ENCODE measurements at places on chromosomes 12 and 14.
A peak's percentile ranks its signal among the peaks of the same experiment; 100 is the strongest.

DNA sequence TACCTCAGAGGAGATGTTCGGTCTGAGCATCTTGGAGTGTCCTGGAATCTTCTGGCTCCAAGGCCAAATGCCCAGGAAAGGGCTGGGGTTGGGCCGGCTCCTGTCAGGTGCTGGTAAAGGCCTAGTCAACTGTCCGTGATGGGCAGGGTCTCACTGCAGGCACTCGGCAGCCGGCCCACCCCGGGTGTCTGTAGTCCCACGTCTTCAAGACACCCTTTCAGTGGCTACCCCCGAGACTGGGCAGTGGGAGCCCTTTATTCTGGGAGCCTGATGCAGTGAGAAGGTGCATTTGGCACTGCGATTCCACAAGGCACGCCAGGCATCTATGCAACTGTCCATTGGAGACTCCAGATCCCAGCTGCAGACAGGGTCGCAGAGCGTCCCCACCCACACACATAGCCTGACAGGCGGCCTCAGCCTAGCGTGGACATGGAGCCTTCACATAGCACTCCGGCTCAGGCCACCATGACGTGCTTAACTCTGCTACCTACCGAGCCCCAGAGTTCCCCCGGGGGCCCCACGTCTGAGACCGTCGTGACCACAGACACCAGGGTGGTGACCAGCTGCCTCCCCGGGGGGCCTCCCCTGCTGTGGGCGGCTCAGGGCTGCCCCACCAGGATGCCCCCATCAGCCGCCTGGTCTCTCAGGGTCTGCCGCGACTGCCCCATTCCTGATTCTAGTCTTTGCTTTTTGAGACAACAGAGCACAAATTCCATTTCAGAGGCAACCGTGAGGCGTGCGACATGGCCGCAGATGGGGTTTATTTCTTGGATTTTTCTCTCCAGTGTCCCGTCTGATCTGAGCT lies 331.8 kb upstream of the SFSWAP start:
- DNase-seq, result no peak

GRCh38 chr14:91614187-91614586 lies 104.1 kb upstream of the PPP4R3A start:
- DNase-seq, result no peak

DNA sequence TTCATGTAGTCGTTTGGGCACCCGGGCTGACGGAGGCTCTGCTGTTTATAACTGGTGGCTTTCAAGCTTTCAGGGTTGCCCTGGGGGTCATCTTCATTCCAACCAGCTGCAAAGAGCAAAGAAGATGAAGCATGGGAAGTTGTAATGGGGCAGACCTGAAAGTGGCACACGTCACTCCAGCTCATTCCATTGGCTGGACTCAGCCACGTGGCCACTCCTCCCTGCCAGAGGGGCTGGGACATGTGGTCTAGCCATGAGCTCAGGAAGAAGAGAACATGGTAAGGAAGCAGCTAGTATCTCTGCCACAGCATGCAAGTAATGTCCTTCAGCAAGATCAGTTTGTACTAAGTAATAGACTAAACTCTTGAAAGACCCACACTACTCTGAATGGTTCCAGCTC lies 51.7 kb upstream of the FERMT2 start:
- DNase-seq, result no peak

GRCh38 chr14:91337699-91338335 lies 79.8 kb downstream of the CCDC88C start:
- no peak for DNase-seq

GRCh38 chr12:42923583-42923982 lies 334.0 kb upstream of the PRICKLE1 start:
- no peak for DNase-seq

- no peak for DNase-seq
Measured at GRCh38 chr14:95011445-95012006, 145.8 kb downstream of the DICER1 start.

DNA sequence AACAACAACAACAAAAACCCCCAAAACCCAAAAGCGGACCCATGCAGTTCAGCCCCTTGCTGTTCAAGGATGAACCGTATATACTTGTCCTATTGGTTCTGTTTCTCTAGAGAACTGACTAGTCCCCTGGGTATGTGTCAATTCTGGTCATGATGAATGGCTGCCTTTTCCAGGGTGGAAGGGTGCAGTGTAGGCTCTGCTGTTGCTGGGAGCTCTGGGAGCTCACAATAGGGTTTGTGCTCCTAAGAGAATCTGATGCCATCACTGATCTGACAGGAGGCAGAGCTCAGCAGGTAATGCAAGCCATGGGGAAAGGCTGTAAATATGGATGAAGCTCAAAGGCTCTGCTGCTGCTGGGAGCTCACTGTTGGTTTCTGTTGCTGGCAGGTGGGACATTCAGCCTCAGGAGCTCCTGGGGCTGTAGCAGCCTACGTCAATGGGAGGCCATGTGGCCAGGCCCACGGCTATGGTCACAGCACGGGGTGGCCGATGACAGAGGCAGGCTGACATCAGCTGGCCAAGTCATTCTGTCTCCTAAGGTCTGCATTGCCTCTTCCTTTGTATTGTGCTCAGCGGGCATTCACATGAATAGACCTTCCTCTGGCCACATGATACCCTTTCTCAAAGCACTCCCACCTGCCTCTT lies 37.9 kb downstream of the DLK1 start:
- no peak for DNase-seq

GRCh38 chr12:72676556-72676955 lies 404.4 kb downstream of the TRHDE start:
- DNase-seq, result no peak

GRCh38 chr12:88925454-88925853 lies 345.2 kb upstream of the KITLG start:
- no peak for DNase-seq

- no peak for DNase-seq
Measured at GRCh38 chr14:40025101-40025500, 592.9 kb upstream of the FBXO33 start.

DNA sequence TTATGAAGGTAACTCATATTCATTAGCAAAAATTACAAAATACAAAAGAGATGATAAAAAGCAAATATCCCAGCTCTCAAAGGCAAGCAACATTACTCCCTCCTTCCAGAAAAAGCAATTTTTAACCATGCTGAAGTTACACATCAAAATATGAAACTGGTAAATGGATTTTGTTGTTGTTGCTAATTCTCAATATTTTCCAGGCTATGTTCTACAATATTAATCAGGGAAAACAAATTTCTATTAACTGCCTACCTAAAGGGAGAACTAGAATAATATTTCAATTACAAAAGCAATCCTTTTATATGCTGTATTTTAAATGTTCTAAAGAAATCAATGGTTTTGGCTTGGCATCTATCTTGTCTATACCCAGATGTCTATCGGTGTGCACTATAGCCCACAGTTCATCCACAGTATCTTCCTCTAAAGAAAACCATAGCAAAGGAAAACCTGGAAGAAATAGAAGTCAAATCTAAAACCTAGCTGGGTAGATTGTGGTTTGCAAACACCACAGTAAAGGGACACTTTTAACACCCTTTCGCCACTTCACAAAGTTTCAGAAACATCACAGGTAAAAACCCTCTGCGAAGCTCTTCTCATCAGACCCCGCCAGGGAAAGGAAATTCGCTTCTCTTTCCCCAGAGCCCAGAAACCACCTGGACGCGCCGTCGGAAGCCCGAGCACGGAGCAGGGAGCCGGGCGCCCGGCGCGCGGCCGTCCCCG lies 32.0 kb downstream of the TC2N start:
- no peak for DNase-seq

DNA sequence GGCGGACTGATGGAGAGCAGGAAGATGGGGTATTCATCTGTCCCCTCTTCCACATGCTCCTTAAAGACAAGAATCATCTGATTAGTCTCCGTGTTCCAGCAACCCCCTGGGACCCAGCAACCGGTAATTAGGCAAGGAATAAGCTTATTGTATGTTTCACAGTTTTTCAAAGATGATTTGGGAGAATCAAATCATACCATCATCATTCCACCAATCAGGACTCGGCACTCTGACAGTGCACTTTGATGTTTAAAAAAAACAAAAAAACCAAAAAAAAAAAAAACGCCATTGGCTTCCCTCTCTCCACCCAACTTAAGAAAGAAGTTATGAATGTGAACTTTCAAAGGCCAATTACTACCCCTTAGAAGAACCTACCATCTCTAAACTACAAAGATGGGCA lies 1.3 kb upstream of the DYNC1H1 start:
- DNase-seq, result no peak

GRCh38 chr14:54435500-54435981 lies 5.6 kb downstream of the CNIH1 start:
- DNase-seq, result peak; percentile 44

- DNase-seq, result no peak
Measured at GRCh38 chr12:69879007-69879960, 54.3 kb downstream of the MYRFL start.

GRCh38 chr12:8466241-8466640 lies 10.5 kb downstream of the CLEC6A start:
- DNase-seq, result no peak

DNA sequence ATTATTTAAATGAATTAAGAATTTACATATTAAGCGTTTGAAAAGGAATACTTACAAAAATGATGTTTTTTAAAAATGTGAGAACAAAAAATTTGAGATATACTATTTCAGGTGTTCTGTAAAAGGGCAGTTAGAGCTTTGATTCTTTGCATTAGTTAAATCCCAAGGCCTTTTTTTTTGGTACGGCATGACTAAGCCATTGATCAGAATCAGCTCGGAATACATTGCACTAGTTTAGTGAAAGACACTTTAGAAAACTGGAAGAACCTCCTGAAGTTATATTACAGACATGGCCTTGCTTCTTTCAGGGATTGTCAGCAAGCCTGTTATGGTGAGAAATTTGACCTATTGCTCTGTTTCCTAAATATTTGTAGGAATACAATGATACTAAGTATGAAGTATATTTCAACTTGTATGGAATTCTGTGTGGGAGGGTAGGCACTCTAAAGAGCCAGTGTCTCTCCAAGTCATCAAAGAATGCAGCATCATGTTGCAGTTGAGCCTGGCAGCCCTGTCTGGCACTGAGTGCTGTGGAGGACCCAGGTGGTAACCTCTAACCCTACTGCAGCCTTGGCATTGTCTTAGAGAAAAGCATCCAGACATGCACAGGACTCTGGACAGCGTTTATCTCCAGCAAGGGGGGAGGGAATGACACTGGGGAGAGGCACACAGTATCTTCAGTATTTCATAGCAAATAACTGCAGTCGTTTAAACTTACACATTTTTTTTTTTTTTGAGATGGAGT lies 1.5 kb downstream of the KLC1 start:
- DNase-seq, result no peak

DNA sequence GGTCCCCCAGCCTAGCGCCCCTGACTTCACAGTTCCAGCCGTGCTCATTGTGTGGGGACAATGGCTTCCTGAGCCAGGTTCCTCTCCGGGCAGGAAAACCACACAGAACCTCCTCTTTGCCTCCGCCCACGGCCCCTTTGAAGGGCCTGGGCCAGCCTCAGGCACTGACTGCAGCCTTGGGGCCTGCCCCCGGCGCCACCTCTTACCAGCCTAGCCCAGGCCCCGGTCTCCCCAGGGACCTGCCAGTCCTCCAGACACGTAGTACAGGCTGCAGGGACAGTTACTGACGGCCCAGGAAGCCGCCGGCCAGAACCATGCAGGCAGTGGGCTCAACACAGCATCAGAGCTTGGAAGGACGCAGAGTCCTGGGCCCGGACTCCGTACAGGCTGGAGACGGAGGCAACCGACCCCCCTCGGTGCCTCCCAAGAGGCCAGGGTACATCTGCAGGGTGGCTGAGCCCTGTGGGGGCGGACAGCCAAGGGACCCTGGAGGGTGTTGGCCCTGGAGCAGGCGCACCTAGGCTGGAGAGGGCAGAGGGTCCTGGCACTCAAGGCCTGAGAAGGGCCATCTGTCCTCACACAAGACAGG lies 20.9 kb upstream of the NUDT14 start:
- DNase-seq, result no peak

GRCh38 chr12:82479511-82479910 lies 121.2 kb downstream of the METTL25 start:
- no peak for DNase-seq

- no peak for DNase-seq
Measured at GRCh38 chr12:56333197-56333678, 562 bp downstream of the PAN2 start.

- DNase-seq, result no peak
Measured at GRCh38 chr14:22556021-22556989, 32.7 kb downstream of the DAD1 start.

DNA sequence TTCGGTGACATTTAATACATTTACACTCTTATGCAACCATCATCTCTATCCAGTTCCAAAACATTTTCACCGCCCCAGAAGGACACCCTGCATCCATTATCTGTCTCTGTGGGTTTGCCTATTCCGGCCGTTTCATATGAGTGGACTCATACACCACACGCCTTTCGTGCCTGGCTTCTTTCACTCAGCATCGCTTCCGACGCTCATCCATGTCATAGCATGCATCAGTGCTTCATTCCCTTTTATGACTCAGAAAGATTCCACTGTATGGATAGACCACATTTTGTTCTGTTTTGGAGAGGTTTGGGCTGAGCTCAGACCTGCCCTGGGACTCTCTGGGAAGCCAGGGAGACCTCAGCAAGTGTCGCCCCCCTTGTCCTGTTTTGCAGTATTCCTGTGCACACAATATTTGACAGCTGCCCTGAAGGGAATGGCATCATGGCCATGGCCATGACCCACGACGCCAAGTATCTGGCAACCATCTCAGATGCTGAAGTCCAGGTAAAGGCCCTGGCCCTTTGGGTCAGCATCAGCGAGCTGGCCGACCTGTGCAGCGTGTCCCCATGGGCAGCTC lies 23.8 kb downstream of the CFAP251 start:
- DNase-seq, result no peak

DNA sequence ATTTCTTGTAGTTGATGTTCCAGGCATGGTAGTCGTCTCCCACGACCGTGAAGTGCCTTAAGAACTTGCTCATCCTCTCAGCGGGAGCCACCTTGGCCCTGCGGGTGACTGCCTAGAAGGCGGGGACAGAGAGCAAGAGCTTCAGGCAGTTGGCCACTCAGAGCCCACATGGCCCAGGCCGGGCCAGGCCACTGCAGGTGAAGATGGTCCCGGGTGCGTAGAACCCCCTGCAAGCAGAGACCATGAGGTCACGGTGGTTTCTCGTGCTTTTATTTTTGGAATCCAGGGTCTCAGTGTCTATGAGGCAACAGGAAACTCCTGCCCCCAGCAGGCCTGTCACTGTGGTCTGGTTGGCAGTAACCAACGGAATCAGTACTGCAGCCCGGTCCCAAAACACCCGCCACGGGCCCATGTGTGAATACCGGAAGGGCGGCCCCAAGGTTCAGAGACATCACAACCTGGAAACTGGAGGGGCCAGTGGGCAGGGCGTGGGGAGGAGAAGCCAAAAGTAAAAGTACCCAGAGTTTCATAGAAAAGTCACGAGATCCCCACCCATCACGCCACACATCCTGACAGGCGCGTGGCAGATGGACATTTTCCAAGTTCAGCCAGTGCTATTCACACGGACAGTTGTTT lies 27.5 kb downstream of the HVCN1 start:
- no peak for DNase-seq

- no peak for DNase-seq
Measured at GRCh38 chr14:100236881-100237280, 2.1 kb upstream of the YY1 start.

DNA sequence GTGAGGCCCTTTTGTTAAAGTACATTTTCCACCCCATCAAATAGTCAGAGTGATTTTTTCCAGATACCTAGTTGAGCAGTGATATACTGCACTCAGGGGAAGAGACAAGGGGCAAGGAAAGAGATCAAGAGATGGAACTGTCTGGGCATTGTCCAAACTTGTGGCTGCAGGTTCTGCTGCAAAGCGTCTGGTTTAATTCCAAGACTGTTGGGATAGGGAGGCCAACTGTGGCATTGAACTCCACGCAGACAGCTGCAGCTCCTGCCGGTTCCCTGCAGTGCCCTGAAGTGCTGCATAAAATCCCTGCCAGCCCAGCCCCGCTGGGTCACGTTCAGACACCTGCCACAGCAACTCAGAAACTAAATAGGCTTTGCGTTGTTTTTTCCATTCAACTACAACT lies 30.5 kb downstream of the RPH3A start:
- no peak for DNase-seq

Measured in glomerular endothelial cell (primary cell).